ENCODE measurements at places on chromosomes 5 and 9.

DNA sequence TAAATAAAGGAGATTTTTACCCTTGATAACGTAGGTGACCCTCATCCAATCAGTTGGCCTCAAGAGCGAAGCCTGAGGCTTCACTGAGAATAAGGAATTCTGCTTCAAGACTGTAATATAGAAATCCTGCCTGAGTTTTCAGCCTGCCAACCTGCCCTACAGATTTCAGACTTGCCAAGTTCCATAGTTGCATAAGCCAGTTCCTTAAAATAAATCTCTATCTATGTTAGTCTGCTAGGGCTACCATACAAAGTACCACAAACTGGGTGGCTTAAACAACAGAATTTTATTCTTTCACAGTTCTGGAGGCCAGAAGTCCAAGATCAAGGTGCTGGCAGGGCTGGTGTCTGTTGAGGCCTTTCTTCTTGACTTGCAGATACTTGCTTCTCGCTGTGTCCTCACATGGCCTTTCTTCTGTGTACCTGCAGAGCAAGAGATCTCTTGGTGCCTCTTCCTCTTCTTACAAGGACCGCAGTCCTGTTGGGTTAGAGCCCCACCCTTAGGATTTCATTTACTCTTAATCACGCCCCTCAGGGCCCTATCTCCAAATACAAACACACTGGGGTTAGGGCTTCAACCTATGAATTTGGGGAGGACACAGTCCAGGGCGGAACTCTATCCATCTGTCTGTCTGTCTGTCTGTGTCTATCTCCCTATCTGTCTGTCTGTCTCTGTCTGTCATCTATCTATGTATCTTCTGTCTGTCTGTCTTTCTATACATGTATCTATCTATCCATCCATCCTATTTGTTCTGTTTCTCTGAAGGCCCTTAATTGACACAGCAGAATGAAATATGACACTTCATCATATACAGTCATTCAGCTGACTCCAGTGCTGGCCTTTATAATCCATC lies 17.0 kb upstream of the CMBL start:
- no peak for DNase-seq

DNA sequence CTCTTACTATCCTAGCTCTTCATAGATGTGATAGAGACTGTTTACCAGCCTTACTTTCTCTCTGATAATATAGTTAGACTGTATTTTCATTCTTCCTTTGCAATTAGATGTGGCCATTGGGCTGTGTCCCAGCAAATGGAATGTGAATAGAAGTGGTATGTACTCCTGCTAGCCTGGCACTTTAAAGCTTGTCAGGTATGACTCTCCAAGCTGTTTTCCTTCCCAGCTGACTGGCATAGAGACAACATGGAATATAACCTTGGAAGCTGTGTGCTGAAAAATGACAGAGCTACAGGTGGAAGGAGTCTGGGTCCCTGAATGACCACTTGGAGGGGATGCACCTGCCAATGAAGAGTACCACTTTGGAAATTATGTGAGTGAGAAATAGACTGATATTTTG lies 116.2 kb downstream of the DIRAS2 start:
- no peak for DNase-seq

GRCh38 chr9:90684736-90685135 lies 42.1 kb upstream of the DIRAS2 start:
- no peak for DNase-seq

DNA sequence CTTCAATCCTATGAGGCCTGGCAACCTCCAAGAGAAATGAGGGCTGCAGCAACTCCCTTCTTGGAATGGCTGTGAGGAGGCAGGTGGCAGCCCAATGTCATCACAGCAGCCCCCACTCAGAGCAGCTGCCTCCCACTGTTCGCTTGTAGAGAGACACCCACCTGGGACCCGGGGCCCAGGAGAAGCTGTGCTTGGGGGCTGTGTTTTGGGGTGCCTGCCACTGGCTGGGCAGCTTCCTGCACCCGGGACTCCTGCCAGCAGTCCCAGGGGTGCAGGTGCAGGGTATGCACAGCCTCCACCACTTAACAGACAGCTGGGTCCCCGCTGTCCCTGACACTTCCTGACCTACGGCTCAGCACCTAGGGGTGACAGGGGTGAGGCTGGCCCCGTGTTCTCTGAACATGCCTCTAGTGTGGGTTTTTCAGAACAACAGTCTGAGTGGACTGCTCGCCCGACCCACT lies 26.2 kb downstream of the NIPAL4 start:
- DNase-seq, result no peak

- DNase-seq, result no peak
These were observed 89.3 kb upstream of the SV2C start for GRCh38 chr5:75993643-75994520.

DNA sequence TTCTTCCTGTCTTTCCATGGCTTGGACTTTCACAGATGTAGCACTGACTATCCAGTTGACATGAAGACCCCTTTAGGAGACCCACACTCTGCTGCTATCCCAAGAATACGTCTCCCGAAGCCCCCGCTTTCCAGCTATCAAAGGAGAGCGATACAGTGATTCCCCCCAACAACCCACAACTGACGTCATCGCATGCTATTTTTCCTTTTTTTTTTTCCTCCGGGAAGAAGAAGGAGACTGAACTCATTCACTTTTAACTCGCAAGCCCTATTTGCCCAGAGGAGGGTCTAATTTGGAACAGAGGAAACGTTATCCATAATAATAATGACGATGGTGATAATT lies 2.1 kb downstream of the PAPPA start:
- DNase-seq, result no peak

- DNase-seq, result no peak
These were observed 5.2 kb downstream of the PDLIM7 start for GRCh38 chr5:177491983-177492746.

DNA sequence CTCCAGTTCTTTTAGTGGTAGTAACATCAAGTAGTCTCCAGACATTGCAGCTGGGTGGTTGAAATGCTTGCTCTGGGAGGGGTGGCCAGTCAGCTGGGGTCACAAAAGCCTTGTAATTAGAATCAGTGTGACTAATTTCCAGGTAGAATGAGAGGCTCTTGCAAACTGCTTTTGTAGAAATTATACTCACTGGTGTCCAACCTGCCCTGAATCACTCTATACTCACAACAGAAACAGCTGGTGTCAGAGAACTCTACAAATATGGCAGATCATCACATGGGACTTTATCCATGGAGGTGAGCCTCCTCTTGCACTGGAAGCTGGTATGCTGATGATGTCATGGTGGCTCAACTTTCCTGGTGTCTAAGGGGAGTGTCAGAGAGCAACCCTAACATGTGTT lies 71.3 kb downstream of the SH3TC2 start:
- no peak for DNase-seq

DNA sequence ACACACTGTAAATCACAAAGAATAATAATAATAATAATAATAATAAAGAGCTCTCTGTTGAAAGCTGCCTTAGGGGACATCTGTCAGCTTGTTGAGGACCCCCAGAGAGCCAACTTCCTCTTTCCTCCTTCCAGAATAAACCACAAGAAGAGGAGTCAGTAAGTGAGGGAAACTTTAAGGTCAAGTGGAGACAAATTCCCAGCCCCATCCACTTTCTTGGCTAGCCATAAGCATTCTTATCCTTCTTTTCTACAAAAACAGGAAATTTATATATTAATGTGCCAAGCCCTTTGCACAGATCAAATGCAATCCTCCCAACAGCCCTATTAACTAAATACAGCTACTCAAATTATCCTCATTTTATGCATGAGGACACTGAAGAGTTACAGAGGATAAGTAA lies 9.4 kb upstream of the C5orf58 start:
- DNase-seq, result no peak

DNA sequence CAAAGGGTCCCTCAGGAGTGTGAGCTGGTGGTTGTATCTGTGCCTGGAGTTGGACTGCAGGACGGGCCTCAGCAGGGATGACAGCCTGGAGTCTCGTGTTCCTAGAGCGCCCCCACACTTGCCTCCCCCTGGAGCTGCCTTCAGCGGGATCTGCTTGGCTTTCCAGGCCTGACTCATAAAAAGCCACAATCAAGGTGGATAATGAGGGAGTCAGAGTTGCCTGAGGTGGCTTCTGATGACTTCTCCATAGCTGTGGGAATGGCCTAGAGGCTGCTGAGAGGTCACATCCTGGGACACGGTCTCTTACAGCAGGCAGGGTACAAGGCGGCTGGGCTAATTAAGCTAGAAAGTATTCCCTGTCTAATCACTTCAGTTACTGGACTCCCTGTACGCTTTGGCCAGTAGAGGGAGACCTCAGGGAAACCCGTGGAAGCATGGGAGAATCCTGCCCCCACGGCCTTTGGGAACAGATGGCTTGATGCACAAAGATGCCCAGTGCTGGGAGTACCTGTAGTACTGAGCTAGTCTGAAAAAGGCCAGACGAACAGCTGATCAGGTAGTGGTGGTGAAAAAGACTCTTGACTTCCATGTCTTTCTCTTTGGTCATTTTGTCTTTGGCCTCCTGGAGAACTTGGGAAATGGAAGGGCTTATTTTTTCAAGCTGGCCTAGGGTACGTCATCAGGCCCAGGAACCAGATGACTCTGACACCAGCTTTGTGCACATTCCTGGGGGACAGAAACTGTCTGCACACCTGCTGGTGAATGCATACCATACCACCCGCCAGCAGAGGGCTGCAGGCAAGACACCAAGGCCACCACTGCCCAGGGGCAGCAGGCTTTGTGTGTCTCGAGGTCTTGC lies 16.1 kb upstream of the FRRS1L start:
- no peak for DNase-seq

- DNase-seq, result no peak
These were observed 25.6 kb downstream of the MELK start for GRCh38 chr9:36598273-36598672.

- no peak for DNase-seq
These were observed 461.4 kb upstream of the ST8SIA4 start for GRCh38 chr5:101364469-101364868.

DNA sequence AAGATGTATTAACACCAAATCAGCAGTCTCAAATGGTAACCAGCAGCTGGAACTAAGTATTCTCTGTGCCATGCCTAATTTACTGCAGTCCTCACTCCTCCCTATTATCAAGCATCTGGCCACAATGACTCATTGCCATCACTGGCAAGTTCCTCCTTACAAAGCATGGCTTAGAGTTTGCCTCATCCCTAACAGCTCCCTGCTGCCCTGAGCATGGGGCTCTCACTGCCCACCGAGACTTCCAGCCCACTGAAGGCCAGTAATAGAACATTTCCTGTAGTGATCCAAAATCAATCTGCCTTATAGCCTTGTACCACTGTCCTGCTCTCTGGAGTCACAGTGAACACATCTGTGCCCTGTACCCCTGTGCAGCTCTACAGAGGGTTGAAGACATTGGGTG lies 211.9 kb upstream of the TRIM32 start:
- DNase-seq, result no peak

GRCh38 chr5:164360589-164360988 lies 855.2 kb downstream of the MAT2B start:
- no peak for DNase-seq
